ENCODE measurements at places on chromosomes 16 and 17.

DNA sequence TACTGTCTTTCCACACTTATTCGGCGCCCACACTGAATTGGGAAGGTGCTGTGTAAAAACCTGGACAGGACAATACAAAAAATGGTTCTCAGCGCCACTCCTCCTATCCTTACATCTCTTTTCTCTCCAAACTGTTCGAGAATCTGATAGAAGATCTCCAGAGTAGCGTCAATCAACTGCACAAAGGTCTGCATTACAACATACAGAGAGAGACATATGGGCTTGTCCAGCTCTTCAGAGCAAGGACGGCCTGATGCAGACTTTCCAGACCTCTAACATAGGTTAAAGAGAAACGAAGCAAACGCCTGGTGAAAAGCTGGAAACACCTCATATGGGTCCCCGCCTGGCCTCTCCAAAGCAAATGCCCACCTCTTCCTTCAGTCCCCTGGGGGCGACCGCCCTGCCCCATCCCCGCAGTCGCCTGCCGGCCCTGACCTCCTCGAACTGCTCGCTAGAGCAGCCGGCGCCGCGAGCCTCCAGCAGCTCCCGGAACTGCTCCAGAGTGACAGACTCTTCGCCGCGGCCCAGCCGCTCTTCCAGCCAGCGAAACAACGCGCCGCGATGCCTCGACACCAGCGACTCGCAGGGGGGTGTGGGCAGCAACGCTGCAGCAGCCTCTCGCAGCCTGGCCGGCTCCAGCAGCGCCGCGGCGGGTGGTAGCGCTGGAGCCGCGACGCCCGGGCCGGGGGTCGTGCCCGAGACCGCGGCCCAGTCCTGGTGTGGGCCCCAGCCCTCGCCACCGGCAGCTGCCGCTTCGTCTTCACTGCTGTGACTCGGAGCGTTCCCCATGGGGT, 526 bp downstream of the ZZEF1 start:
- DNase-seq, result no peak

GRCh38 chr17:81644976-81645952, 8.3 kb downstream of the TSPAN10 start:
- no peak for DNase-seq

DNA sequence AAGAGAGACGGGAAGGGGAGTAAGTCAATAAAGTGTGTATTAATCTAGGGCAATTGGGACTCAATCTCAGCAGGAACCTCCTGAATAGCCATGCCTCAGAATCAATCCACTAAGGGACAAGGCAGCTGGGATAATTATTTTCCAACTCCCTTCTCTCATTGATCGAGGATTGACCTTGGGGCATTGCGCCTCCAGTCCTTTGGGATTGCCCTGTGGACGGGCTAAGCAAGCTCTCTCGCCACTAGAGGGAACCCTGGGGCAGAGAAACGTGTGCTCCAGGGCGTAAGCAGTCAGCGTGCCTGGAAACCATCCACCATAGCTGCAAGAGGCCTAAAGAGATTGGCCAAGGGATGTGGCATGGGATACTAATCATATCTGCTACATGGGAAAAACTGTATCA, 53.9 kb upstream of the ERCC4 start:
- peak; percentile 36 for DNase-seq

GRCh38 chr17:33905338-33905800, 349.7 kb upstream of the CCL2 start:
- no peak for DNase-seq

DNA sequence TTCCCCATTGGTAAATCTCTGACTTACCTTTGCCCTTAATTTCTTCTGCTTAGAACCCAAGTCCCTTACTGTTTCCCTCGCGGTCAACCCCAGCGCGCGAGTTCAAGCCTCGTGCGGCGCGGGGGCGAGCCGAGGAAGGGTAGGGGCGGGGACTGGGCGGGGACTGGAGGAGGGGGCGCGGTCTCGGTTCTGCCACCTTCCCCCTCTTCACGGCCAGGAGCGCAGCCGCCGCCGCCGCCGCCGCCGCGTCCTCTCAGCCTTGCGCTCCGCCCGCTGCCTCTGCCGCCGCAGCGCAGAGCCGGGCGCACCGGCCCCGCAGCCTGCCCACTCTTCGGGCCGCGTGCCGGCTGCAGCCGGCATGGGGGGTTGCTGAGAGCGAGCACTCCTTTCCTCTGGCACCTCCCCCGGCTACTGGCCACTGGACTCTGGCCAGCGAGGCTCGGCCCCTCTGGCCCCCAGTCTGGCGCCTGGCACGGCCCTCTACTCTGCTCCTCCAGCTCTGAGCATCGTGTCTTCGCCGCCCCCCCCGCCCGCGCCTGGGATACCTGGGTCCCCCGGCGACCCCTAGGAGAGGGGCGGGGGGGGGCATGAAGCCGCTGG, at the start of gene RAPGEFL1:
Gene RAPGEFL1 (plus strand): TSS at position 196 of the 600 bp plus-strand sequence. CDS start 392 bp downstream, at position 588.
- peak; percentile 88 for DNase-seq

GRCh38 chr17:59337741-59338299, 6.4 kb downstream of the YPEL2 start:
- DNase-seq, result no peak

DNA sequence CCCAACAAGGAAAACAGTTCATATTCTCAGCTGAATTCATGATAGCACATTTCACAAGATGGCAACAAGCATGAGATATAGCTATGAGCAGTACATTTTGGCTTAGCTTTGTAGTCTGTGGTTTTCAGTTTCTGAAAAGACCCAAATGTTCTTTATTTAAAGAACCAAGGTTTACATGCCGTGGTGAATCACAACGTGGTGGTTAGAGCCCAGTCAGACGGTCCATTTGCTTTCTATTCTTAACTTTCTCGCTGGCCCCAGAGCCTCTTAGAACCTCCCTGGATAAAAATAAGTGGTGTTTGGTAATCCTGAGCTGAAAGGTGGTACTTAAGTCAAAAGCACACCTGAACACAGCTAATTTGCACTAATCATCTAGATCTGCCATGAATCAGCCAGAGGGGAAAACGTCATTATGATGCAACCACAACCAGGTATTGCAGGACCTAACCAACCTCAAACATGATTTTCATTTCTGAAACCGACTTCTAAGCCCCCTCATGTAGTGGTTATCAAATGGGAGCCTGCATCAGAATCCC, 18.6 kb upstream of the HAPSTR1 start:
- DNase-seq, result no peak

- no peak for DNase-seq
Observed at GRCh38 chr17:19707728-19708221, 8.6 kb downstream of the SLC47A2 start.

GRCh38 chr17:73132085-73132492, 32.7 kb upstream of the SSTR2 start:
- DNase-seq, result no peak

DNA sequence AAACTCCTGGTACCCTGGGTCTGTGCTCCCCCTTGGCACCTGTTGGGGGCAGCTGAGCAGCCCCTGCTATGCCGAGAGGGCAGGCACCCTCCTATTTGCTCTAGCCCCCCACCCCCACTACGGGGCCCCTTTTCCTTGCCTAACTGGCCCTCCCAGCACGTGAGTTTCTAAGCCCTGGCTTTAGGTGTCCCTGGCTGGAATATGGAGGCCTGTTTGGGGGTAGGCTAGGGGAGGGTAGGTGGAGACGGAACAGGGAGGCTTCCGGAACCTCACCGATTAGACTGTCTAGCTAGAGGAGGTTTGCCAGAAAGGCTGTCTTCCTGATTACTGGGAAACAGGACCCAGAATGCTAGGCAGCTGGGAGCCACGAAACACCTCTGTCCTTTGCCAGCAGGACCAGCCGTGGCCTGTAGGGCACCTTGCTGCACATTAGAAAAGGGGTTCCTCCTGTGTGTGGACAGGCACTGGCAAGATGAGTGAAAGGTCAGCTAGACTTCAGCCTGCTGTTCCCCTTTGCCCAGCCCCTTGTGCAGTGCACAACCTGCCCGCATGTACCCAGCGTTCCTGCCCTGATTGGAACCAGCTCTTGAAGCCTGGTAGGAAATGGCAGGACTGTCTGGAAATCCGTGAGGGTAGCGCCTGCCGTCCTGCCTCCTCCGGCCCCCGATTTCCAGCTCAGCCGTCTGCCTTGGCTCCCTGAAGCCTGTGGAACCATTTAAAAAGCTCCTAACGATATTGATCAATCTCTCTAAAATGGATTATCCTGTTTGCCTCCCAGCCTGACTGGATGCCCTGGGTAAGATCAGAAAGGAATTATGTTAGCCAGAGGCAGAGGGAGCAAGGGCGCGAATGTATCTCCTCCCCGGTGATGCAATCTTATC, 83.4 kb upstream of the GSE1 start:
- DNase-seq, result no peak

DNA sequence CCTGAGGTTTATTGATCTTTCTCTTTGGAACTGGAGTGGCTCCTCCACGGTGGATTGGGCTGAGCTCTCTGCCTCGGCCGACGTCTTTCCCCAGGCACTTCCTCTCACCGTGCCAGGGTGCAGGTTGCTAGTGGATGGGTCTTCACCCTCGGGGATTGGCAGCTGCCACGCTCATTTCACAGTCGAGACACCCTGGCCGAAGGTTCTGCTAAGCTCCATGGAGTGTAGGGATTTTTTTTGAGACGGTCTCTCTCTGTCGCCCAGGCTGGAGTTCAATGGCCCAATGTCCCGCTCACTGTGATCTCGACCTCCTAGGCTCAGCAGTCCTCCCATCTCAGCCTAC, 280.8 kb downstream of the SEC14L1 start:
- no peak for DNase-seq

DNA sequence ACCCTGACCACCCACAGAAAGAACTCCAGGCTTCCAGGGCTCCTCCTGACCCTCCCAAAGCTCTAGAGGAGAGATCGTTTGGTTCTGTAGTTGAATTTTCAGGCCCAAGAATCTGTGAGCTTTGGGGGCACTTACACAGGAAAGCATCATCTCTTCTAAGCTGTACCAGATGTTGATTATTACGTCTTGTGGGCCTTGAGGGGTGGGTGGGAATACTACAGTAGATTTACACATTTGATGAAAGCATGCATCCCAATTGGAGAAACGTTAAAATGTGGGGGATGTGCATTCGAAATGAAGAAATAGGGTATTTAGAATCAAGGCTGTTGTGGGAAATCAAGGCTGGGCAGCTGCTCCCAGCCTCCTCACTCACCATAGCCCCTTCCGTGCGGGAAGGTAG, 61.9 kb downstream of the MGAT5B start:
- DNase-seq, result no peak

GRCh38 chr17:78343543-78344201, 16.2 kb downstream of the SOCS3 start:
- peak; percentile 78 for DNase-seq

DNA sequence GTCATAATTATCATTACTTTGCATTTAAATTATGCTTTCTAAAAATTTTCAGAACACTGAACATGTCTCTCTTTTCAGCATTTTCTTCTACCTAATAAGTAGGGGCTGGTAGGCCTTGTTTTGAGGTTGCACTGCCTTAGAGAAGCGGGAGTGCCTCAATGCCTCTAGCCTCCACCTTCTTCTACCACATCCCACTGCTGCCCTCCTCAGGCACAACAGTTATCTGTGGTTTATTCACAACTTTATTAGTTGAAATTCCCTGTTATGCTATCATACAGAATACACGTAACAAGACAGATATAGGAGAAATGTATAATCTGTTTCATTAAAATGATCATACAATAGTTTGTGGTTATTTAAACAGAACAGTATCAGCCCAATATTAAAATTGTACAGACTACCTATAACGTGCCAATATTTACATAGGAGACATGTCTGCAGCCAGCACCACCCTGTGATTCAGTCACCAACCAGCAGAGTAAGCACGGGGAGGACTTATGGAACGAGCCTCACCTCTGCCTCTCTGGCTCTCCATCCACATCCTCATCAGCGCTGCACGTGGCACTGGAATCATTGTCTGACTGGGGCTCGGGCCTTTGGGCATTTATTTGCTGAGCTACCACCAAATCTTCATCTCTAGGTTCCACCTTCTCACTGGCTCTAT, 101.2 kb downstream of the TTC19 start:
- DNase-seq, result no peak
